ENCODE measurements at places on chromosomes 2 and 18.

GRCh38 chr2:26849056-26849999, 1.4 kb downstream of the DPYSL5 start:
- DNase-seq, result no peak

- DNase-seq, result no peak
Measured at GRCh38 chr2:179268277-179268925, 3.8 kb upstream of the SESTD1 start.

DNA sequence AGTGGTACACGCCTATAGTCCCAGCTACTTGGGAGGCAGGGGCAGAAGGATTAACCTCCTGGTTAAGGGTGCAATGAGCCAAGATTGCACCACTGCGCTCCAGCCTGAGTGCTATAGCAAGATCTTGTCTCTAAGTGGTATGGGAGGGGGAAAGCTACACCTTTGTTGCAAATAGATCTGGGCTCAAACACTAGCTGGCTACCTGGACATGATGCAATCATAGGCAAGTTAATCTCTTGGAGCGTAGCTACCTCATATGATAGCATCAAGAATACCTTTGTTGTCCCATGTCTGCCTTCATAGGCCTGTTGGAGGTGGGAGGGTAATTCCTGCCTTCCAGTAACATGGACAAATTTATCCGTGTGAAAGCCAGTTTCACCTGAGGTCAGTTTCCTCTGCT, 15.7 kb downstream of the KLHL29 start:
- no peak for DNase-seq

DNA sequence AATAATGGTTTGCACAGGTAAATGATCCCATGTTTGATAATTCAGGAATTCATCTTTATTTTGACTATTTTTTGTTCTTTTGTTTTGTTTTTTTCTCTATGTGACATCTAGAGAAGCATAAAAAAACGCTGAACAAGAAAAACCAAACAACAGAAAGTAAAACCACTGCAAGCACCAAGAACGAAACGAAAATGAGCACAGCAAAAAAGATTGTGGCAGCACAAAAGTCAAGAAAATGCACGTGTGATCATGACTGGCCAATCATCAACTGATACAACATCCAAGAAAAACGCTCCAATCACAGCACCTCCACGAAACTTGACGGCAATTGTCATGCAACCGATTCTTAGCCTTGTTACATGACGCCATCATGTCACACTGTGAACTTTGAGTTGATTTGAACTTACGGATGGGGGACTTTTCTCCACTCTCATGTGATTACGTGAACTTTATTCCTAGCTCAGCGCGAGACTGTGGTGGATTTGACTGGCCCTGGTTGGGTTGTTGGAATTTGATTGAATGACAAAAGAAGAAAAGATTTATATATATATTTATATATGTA, 318.7 kb downstream of the CELF4 start:
- DNase-seq, result no peak

DNA sequence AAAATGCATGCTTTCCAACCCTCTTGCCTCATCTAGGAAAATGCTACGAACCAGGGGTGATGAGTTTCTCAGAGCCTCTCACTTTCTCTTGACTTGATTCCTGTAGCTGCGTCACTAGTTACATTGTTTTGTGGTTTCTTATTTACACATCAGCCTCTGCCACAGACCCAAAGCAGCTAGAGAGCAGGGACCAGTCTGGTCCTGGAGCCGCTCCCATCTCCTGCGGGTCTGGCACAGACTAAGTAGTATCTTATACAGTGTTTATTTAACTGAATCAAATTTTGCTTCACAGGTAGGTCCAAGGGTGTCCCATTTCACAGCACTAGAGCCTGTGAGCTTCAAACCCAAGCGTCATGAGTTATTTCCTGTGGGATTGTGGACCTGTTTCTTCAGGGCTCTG, 310.5 kb downstream of the MYCN start:
- no peak for DNase-seq

GRCh38 chr2:24702800-24703199, 90.4 kb downstream of the PTRHD1 start:
- peak; percentile 57 for DNase-seq

DNA sequence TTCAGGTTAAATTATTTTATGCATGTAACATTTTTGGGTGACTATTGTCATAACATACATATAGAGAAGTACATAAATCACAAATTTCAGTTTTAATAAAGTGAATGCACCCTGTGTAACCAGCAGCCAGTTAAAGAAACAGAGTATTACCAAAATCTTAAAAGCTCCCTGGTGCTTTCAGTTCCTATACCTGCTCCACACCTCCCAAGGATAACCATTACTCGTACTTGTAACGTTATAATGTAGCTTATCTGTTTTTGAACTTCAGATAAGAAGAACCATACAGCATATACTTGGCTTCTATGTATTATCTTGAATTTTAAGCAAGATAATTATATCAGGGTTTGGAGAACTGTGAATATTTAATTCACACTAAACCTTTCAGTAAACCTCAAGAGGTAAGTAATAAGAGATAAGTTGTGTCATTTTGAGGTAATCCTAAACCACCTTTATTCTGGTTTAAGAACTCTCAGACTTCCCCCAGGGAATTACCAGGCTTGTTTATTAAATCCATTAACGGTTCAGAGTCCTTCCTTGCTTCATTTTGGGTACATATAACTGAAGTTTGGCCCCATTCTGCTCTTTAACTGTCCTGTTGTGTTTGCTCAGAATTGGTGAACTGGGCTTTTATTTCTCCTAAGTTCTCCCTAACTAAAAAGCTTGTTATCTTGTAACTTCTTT, 58.6 kb downstream of the LCLAT1 start:
- DNase-seq, result no peak

DNA sequence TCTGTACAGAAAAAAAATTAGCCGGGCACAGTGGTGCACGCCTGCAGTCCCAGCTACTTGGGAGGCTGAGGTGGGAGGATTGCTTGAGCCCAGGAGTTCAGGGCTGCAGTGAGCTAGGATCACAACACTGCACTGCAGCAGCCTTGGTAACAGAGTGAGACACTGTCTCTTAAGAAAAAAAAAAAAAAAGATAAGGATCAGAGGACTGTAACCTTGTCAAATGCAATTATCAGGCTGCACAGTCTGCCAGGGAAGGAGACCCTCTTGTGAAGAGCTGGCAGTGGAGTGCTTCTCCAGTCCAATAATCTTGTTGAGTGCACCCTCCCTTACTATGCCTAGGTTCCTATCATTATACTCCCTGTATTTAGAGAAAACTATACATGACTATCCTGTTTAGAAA, 330.7 kb downstream of the PDE11A start:
- no peak for DNase-seq

GRCh38 chr18:58027341-58027740, 16.7 kb upstream of the NEDD4L start:
- DNase-seq, result no peak

- no peak for DNase-seq
Measured at GRCh38 chr2:96912346-96913116, 42.7 kb upstream of the SEMA4C start.

GRCh38 chr2:129318581-129319421, 660.7 kb upstream of the RAB6C start:
- no peak for DNase-seq

GRCh38 chr18:4260107-4260506, 195.0 kb downstream of the DLGAP1 start:
- DNase-seq, result no peak

GRCh38 chr2:181949047-181949446, 36.6 kb upstream of the PPP1R1C start:
- DNase-seq, result peak; percentile 48

- DNase-seq, result no peak
Measured at GRCh38 chr2:85655961-85656417, 12.0 kb downstream of the SFTPB start.

DNA sequence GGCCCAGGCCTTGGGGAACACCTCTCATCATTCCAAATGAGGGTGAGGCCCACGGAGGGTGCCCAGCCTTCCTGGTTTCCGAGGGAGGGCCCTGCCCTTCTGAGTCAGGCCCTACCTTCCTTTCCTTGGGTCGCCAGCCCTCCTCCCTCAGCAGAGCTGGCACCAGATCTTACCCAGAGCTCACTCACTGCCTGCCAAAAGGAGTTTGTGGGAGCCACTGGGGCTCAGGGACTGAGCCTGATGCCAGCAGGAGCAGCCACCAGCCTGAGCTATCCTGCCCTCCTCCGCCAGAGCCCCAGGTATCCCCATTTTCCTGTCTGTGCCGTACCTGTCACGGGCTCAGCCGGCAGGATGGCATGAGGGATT, 64.1 kb downstream of the NRP2 start:
- no peak for DNase-seq

- no peak for DNase-seq
Measured at GRCh38 chr18:33113416-33113815, 327.1 kb downstream of the CCDC178 start.

GRCh38 chr2:217262911-217263310, 403.0 kb upstream of the TNP1 start:
- DNase-seq, result no peak

GRCh38 chr2:129428086-129428660, 551.3 kb upstream of the RAB6C start:
- DNase-seq, result no peak

DNA sequence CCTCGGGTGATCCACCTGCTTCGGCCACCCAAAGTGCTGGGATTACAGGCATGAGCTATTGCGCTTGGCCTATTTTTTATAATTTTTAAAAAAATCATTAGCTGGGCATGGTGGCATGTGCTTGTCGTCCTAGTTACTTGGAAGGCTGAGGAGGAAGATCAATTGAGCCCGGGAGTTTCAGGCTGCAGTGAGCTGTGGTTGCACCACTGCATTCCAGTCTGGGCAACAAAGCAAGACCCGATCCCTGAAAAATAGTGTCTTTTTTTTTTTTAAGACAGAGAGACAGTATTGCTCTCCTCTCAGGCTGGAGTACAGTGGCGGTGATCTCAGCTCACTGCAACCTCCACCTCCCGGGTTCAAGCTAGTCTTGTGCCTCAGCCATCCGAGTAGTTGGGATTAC, 4.8 kb downstream of the SSB start:
- DNase-seq, result no peak

DNA sequence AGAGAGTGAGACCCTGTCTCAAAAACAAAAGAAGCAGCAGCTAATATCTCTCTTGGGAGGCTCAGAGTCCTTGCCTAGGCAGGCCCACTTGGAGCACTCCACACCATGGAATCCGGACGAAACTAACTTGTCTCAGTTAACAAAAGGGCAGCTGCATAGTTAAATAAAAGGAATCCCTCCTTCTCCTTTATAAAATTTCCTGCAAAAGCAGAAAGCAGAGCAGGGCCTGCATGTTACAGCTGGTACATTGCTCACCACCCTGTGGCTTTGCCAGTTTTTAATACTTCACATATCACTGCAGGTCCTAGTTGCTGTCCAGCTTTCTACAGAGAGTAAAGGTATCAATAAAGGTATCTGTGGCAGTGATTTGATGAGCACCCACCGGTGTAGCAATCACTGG, 93.6 kb downstream of the ASAP2 start:
- DNase-seq, result no peak

DNA sequence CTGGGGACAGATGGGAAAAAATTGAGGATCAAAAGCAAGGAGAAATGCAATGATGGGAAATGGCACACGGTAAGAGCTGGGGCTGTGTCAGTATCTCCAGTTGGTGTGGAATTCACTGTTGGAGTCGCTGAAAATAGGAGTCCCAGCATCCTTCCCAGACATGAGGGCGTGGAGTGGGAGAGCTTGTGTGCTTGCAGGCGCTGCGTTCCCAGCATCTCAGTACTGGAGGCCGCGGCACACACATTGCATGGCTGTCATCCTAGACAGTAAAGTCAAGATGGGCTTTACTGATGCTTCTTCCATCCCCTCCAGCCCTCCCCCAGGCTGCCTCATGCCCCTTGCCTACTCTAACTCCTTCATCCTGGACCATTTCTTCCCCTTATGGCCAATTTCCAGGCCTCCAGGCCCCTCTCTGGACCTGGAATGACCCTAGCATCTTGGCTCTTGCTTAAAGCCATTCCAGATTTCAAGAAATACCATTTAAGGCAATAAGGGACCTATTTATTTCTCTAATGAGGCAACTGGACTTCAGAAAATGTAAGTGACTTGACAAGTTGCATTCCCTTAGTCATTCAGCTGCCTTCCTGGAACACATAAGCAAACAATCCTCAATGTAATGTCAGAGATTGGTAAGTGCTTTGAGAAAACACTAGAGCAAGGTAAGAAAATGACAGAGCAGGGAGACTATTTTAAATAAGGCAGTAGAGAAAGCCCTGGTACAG, 70.5 kb upstream of the TTC39C start:
- no peak for DNase-seq

GRCh38 chr2:182866095-182866460, 359 bp downstream of the FRZB start:
- no peak for DNase-seq

GRCh38 chr2:105800953-105801635, 56.4 kb downstream of the NCK2 start:
- DNase-seq, result no peak

GRCh38 chr2:151350579-151351195, 6.7 kb upstream of the TNFAIP6 start:
- no peak for DNase-seq

DNA sequence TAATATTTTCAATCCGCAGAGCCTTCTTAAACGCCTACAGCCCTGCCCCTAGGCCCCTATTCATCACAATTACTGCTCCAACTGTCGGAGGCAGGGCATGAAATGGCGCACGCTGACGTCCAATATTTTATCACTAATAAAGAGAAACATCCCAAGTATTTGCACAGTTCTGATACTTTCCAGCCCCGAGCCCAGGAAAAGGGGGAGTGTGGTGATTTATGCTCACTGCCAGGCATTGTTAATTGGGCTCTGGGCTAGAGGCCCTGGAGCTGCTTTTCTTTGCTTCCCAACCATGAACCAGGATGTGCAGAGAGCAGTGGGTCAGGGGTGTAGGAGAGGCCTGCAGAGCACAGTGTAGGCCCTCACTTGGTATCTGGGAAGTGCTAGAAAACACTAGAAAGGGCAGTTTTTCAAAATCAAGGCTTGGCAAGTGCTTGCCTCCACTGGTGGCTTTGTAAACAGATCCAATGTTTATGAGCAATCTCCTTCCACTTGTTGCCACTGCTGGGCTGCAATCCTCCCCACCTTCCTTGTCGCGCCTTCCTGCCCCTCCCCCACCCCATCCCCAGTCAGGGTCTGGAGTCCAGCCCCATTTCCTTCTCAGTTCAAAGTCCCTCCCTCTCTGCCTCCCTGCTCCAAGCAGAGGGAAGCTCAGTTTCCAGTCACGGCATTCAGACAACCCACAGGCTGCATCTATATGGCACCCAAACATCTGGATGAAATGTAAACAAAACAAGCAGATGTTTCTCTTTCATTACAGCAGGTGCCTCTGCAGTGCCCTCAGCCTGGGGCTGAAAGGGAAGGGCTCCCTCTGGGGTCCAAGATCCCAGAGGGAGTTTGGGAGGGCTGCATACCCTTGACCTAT, 83.9 kb upstream of the PKDCC start:
- no peak for DNase-seq

DNA sequence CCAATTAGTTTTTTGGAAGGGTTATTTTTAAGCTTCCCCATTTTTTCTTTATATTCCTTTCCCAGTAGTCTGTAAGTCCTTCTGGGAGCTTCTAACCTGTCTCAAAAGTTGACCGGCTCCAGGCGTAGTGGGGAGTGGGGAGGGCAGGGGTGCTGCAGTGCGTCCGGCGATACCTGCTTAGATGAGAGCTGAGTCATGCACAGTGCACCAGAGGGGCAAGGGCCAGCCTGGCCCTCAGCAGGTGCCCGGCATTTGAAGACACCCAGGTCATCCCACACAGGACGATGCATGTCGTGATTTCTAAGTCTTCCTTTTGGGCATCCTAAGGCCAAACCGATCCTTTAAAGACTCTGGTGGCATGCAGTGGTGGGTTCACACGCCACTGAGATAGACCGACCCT, 73.4 kb downstream of the TPO start:
- DNase-seq, result no peak

GRCh38 chr18:79949697-79950487, 1.6 kb downstream of the SLC66A2 start:
- DNase-seq, result no peak

All from HS-27A (cell line).